ENCODE measurements at places on chromosomes 12 and 14.

DNA sequence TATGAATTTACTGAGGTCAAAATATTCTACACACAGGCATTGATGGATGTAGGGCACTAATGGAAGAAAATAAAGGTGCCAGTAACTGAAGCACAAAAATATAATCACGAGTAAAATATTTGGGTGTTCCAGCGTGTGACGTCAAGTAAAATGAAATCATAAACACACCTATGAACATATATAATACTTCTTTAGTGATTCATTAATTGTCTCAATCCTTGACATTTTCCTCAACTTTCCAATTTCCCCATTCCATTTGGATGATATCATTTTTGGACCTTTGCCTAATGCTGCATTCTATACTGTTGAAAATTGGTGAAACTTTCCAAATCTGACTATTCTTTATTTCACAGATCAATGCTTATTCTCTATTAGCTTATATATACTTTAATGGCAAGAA is 649.3 kb downstream of the GALC start:
- DNase-seq = no peak

- no peak for DNase-seq
Measured at GRCh38 chr12:94272280-94272679, 123.9 kb downstream of the PLXNC1 start.

DNA sequence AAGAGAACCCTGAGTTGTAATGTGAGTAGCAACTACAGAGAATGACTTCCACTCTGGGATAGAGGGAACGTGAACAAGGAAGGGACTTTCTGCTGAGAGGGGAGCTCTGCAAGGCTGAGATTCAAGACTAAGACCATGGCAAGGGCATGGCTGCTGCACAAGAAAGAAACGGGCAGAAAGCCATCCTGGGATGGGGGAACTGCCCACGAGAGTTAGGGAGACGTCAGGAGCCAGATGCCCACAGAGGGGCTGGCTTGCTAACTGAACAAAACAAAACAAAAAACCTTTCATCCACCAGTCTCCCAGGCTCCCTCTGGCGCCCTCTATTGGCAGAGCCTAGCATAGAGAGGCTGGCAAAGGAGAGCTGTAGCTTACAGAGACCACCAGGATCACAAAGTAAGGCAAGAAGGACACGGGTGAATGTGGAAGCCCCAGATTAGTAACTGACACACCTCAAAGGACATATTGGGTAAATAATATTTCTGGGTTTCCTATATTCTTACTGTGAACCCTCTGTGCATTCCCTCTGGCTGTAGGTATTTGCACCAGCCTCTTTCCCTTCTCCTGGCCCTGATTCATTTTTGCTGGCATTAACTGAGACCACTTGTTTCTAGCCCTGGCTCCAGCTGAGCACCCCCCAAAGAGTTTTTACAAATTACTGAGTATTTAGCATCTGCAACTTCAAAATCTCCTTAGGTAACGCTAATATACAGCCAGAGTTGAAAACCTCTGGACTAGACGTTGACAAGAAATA is 338.3 kb downstream of the EMP1 start:
- no peak for DNase-seq

DNA sequence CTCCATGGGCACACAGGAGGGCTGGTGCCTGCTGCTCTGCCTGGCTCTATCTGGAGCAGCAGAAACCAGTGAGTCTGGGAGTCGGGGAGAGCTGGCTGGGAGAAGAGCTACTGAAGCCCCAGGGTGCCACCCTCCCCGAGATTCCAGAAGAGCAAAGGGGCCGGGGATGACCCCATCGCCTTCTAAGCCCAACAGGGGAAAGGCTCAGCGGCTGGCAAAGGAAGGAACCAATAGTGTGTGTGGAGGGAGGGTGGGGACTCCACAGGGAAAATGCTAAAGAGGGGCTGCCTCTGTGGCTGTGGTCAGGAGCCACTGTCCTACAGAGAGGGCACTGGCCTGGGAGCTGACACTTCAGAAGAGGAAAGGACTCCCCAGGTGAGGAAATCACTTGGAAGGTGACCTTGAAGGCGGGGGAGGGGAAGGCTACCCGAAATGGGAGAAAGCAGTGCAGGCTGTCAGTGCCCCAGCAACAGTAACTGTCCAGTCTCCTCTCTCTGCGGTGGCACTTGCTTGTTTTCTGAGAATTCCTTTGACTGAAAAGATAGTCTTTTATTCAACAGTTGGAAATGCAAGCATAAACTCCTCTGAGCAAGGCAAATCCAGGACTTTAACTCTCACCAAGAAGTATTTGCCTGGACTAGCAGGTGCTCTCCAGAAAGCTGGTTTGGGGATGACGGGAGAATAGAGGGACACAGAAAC is 552 bp downstream of the TAPBPL start:
- DNase-seq = no peak

GRCh38 chr14:93263416-93263815 is 56.4 kb downstream of the UBR7 start:
- DNase-seq = no peak

- DNase-seq = no peak
Measured at GRCh38 chr14:25049568-25050268, at the start of gene STXBP6. Gene STXBP6 (minus strand): TSS chr14:25050147. CDS start chr14:24974818, 75,329 bp downstream.

- DNase-seq = no peak
Measured at GRCh38 chr14:30225176-30225575, 297.5 kb upstream of the PRKD1 start.

- no peak for DNase-seq
Measured at GRCh38 chr14:31549817-31550216, 11.4 kb upstream of the NUBPL start.

- no peak for DNase-seq
Measured at GRCh38 chr14:53001787-53002378, 51.0 kb upstream of the FERMT2 start.

DNA sequence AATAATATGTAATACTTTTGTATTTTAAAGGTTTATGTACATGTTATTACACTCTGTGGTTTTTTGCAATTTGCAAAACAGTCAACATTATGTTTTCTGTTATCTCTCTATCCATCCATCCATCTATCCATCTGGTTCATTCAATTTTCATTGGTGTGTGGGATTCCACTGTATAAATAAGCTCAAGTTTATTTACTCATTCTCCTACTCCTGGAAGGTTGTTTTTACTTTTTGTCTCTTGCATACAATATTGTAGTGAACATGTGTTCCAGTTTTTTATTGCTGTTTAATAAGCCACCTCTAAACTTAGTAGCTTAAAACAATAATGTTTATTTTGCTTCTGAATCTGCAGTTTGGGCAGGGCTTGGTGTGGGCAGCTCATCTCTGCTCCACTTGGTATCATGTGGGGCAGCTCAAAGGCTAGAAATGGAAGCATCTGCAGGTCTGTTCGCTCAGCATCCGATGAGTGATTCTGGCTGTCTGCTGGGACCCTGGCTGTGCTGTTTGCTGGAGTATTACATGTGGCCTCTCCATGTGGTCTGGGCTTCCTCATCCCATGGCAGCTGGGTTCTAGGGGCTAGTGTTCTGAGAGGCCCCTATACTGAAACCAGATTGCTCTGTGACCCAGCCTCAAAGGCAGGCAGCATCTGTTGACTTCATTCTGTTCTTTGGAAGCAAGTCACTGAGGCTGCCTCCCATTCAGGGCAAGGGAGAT is 98.8 kb downstream of the SLC25A47 start:
- no peak for DNase-seq

GRCh38 chr14:79438696-79439342 is 772.5 kb downstream of the DIO2 start:
- DNase-seq = no peak

DNA sequence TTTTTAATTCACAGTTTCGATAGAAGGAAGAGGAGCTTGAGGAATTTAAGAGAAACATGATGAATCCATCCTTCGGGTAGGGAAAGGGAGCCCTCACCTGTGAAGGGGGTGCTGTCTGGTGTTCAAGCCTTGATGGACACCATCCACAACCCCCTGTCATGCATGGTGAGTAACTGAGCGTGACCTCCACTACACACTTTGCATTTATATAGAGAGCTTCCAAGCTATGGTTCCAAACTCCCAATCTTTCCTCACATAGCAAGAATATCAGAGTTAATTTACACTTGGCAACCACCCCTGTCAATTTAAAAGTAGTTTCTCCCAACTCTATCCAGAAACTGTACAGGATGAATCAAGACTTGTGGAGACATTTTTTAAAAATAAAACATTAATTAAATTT is 13.1 kb upstream of the NID2 start:
- DNase-seq = no peak
